Hematopoietic multipotent progenitor cell treated with erythropoietin and hydrocortisone succinate and interleukin-3 and kit ligand, for 4 days (in vitro differentiated cells): ENCODE measurements at places on chromosomes 1 and 21.

- no peak for DNase-seq
Measured at GRCh38 chr1:171515299-171515698, 30.0 kb downstream of the PRRC2C start.

DNA sequence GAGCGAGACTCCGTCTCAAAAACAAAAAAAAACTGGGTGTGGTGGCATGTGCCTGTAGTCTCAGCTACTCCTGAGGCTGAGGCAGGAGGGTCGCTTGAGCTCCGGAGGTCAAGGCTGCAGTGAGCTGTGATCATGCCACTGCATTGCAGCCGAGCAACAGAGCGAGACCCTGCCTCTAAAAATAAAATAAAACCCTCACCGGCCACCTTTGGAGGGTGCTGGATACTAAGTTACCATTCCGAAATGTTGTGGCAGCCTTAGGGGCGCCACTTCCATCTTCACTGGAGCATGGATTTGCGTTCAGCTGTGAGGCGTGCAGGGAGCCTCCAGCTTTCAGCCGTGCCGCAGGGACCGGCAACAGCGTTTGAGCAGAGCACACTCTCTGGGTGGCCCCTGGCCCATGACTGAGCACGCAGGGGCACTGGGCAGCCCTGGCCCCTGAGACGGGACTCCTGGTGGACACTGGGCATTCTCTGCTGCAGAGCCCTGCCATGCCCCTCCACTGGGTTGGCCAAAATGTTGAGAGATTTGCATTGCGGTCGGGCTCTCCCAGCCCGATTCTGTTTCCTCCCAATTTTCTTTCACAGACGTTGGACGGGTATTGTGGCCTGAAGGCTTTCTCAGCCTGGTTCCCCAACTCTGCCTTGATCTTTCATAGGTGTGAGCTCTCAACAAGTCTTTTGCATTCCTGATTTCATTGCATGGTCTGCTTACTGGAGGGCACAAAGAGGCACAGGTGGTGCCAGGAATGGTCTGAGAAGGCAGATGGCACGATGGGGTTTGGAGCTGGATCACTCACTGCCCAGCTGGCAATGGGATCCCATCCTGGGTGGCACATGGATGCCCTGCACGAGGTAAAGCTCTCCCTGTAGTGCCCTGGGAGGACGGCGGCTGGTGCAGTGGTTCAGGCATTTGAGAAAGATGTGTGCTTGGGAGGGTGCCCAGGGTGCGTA is 5.8 kb upstream of the CFAP74 start:
- no peak for DNase-seq

DNA sequence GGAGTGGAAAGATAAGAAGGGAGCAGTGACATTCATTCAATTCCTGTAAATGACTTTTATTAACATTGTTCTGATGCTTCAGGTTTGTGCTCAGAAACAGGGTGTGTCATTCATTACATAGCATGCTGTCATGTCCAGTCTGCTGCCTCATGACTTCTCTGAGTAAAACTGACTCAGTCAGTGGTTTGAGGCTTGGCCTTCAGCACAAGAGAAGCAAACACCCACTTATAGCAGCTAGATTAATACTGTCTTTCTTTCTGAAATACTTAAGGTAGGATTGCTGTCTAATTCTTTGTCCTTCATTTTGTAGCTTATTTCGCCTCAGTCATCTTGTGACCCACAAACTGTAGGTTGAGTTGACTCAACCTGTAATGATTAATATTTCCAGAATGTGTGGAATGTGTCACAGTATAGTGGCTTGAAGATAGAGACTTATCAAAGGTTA is 32.9 kb downstream of the RASAL2 start:
- peak; percentile 14 for DNase-seq

- DNase-seq, result no peak
Measured at GRCh38 chr1:38117444-38117887, 70.9 kb upstream of the POU3F1 start.

DNA sequence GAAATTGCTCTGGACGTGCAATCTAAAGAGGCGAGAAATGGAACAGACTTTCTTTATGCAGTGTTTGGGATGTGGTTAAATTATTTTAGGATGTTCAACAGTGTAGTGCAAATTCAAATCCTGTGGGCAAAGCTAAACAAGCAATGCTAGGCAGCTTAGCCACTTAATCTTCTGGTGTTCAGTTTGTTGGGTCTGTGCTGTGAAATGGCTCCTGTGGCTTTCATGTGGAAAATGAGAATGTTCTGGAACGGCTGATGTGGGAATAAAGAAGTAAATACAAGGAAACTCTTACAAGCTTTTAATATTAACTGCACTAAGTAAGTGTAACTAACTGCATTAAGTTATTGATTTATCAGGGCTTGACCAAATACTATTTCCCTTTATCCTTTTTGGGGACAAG is 766.6 kb downstream of the ADGRL2 start:
- DNase-seq, result no peak

- peak; percentile 5 for DNase-seq
Measured at GRCh38 chr1:61887076-61887867, 145.0 kb downstream of the PATJ start.

DNA sequence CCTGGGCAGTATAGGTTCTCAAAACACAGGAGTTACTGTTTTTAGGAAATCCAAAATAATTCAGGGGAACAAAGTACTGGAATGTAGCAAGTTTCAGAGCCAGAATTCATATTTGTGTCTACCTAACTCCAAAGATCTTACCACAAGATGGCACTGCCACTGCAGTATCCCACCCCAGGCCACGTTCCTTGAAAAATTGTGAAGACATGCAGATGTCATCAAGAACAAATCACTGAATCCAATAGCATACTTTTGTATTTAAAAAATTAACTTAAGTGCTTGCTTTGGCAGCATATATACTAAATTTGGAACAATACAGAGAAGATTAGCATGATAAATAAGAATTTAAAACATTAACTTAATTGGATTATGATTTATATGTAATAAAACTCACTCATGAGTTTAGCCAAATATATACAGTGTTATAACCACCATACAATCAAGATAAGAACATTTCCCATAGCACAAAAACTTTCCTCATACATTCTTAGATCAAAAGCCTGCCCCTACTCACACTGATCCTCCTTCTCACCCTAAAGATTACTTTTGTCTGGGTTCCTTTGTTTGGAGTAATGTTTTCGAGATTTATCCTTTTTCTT is 209.9 kb downstream of the FAF1 start:
- DNase-seq, result peak; percentile 56

GRCh38 chr1:3770047-3770765 is 2.3 kb upstream of the SMIM1 start:
- no peak for DNase-seq

DNA sequence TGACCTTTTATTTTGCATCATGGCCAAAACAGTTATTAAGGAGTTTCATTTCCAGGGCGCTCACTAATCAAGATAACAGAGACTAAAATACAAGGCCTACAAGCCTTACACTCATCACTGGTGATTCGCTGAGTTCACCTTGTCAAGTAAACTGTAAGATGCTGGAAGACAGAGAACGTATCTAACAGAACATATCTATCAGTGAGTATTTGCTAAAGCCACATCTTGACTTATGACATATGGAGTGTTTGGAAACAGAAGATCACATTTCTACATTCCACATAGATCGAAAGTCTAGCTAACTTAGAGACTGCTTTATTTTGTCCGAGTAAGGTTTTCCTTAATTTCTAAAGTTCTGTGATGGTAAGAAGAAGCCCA is 506.5 kb downstream of the SMYD3 start:
- DNase-seq, result no peak

GRCh38 chr21:31612894-31613785 is 46.4 kb upstream of the SOD1 start:
- DNase-seq, result peak; percentile 35

DNA sequence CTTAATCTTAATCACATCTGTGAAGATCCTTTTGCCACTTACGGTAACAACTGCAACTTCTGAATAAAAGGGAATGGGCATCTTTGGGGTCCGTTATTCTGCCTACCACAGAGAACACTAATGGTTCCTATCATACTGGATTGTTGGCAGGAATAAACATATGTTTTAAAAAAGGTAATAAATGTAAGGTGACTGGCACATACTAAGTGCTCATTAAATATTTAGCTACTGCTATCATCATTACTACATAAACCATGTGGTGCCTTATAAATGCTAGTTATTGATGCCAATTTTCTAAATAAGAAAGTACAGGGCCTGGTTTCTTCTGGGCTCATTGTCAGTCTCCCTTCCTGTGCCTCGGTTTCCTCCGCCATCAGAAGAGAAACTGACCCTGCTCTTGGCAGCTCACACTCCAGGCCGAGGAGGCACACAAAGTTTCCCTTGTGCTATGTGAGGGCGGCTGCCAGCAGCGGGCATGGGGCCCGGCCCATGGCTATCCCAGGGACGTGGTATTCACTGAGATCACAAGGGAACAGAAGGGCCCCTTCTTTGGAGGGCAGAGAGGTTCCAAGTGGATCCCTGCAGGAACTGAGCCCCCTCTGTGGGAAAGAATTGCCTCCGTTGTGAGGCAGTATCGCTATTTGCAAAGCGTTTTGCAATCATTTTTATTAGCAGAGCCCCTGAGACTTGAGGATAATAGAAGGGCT is 26.2 kb downstream of the NAV1 start:
- no peak for DNase-seq

DNA sequence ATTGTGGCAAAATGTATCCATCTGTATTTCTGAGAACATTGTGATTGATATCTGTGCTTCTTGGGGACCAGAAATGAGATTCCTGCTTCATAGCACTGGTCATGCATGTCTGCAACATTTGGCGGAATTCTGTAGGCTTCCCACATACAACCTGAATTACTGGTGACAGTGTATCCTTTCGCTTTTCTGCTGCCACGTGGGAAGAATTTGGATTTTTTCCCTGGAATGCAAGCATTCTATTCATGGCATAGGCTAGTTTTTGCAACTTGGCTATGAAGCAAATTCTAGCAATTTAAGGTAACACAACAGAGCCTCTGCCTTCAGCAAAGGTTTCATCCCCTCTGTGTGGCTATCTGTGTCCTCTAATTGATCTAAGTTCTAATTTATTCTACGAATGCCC is 85.9 kb downstream of the BCAR3 start:
- DNase-seq, result no peak

- DNase-seq, result no peak
Measured at GRCh38 chr1:48266576-48266975, 44.1 kb downstream of the SLC5A9 start.

DNA sequence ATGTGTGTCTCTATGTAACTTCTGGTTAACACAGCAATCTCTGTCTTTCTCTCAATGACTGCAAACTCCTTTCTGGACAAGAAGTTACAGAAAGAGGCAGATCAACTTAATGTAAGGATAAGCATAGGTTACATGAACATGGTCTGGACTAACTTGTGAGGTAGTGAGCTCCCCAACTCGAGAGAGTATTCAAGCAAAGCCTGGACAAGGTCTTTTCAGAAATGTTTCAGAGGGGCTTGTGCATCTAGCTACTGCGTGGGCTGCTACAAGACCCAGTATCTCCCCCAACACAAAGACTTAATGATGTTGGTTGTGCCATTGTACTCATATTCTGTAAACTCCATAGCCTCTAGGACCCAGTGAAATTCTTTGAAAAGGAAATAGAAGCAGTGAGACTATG is 23.5 kb upstream of the CLSTN1 start:
- DNase-seq, result no peak

DNA sequence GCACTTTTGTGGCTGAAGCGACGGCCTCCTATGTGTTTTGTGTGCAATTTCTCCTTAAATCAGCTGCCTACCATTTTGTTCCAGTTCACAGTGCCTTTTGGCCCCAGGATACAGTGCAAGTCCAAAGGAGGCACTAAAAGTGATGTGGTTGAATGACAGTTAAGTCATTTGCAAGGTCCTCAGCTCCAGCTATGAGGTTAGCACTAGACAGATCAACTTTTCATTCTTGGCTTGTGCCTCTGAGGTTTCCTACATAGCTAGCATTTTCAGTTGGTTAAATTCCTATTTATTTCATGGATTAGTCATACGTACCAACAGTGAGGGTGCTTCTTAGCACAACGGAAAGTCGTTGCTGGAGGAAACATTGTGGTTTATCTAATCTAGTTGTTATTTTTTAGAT is 59.3 kb upstream of the NTPCR start:
- peak; percentile 79 for DNase-seq

DNA sequence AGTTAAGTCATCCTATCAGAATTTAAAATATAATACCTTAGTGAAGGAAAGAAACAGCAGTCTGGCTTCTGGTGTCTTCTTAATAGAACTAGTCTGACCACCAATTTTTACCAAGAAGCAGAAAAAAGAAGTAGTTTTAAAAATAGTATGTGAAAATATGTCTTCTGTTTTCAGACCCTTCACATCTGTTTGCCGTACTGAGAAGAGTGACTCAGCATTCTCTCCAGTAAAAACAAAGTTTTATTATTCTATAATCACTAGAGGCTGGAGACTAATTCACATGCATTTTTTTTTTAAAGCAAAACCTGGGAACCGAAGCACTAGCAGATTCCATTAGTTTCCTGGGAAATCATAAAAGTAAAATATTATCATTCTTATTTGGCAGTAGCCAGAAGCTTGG is 163.8 kb downstream of the COL24A1 start:
- DNase-seq, result peak; percentile 70

DNA sequence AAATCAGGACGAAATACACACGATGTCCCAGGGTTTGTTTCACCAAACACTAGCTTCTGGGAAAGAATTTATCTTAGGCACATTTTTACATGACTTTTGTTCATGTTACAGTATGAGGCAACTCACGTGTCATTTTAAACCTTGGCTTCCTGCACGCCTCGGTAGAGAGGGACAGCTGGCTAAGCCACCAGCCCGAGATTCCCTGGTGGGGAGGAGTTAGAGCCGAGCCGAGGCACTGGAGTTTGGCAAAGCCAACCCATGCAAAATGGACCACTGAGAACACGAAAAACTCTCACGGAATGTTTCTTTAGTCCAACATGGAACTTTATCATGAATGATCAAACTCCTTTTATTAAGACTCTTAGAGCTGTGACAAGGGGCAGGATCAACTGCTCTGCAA is 240.0 kb downstream of the DYRK1A start:
- DNase-seq, result no peak

GRCh38 chr1:13911697-13912619 is 212.0 kb downstream of the PRDM2 start:
- DNase-seq, result no peak

- DNase-seq, result no peak
Measured at GRCh38 chr1:222911866-222912265, 97.0 kb downstream of the DISP1 start.

- peak; percentile 92 for DNase-seq
Measured at GRCh38 chr1:40385437-40386358, 12.2 kb downstream of the SMAP2 start.

DNA sequence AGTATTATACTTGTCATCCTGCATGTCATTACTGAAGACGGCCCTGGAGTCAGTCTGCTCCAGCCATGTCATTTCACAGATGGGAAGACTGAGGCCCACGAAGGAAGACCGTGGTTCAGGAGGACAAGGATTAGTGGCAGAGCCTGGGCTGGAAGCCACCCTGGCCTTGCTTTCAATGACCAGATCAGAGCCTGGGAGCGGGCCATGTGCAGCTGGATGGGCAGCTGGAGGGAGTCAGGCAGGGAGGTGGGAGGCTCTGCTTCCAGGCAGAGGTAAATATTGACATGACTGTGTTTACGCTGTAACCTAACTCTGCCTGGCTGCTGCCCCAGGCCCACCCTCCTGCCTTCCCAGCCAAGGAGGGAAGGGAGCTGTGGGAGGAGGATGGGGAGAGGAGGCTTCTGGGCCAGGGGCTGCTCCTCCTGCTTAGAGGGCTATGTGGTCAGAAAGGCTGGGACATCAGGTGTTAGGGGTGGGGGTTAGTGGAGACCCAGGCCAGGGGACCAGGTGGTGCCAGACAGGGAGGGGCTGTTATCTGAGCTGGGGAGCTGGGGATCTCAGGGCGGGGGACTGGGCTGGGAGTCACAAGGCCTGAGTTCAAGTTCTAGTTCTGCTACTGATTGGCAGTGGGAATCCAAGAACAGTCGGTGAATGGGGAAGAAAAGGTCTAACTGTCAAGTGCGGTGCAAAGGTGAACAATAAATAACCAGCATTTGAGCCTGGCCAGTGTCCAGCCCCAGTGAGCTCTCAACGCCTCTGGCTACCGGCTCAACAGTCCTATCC is 48.5 kb upstream of the ECE1 start:
- no peak for DNase-seq
